CD4-positive, alpha-beta memory T cell (primary cell): ENCODE measurements at places on chromosomes 11 and 22.

DNA sequence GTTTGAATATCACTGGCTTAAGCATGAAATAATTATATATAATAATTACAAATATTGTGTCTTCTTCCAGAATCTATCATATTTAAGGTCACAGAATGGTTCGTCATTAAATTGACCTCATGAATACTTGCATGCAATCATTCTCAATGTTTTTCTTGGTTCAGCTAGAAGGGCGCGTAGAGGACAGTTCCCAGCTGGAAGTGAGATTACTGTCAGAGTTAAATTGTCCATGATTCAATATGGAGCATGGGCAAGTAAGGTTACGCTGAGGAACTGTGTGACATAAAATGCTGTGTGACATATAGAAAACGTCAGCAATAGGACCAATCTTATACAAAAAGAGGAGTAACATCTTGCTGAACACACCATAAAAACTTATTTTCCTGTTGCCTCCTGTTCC, 2423.5 kb upstream of the RAG2 start:
- DNase-seq, result no peak

DNA sequence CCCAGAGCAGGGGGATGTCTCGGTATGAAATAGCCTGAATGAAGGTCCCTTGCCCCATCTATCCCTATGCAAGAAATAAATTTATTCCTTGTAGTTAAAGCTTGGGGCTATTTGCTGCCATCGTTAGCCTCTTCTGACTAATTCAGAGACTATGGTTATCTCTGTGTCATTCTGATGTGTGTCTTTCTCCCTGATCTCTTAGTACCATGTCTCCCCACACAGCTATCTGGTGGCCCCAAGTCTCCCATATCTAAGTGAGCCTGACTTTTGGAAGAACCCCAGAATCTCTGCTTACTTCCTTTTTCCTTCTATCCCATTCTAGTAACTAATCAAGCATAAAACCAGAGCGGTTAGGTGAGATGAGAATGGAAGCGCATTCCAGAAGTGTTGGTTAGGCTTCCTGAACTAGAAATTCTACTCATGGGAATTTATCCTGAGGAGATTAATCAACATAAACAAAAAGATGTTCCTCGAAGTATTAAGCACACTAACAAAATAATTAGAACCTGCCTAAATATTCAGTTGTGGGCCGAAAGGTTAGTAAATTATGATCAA, 71.4 kb upstream of the BMAL1 start:
- DNase-seq, result no peak

DNA sequence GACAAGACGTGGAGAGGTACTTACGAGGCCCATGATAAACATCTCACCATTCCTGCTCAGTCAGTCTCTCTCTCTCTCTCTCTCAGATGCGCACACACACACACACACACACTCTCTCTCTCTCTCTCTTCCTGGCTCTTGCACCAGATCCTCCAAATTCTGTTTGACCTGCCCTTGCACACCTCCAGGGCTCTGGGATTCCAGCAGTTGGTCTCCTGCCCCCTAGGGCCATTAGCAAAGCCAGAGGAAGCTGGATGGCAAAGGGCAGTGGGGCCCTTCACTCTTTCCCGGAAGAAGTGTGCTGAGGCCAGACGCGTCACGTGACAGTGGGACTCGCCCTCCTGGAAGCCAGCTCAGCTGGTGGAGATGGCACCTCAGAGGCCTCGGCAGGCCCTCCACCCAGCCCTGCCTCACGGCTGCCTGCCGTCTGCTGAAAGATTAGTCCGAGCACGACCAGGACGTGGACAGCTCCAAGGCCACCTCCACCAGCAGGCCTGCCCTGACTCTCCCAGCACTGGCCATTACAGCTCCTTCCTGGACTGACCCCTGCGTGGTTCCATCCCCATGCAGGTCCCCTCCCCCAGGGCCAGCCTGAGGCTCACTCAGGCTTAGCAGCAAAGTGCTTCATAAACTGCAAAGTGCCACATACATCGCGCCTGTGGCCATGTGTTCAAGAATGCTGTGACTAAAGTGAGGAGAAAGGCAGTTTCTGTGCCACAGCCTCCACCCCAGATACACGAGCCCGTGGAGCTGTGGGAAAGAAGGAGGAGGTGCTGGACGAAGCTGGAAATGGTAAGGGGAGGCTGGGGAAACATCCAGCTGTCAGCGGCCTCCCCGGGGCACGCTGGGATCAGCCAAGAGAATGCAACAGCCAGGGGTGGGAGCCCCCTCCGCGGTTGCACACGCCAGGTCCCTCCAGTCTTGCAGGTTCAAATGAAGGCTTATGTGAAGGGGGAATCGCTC, 3.7 kb downstream of the PDGFB start:
- DNase-seq, result peak; percentile 75

DNA sequence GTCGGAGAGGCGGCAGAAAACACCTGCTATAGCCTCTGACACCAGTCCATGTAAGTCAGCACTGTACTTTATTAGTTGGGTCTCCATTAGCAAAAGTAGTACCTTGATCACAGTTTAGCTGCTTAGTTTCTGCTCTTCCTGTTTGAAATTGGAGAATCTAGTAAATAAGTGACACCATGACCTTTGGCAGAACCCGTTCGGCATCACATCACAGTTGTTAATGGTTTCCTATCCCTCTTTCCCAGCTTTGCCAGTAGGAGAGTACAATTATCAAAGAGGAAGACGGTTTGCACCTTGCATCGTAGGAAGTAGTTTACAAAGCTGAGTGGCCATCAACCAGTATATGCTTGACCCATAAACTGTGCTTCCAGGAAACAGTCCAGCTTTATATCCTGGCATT, 101.8 kb downstream of the TRIM44 start:
- DNase-seq, result no peak

DNA sequence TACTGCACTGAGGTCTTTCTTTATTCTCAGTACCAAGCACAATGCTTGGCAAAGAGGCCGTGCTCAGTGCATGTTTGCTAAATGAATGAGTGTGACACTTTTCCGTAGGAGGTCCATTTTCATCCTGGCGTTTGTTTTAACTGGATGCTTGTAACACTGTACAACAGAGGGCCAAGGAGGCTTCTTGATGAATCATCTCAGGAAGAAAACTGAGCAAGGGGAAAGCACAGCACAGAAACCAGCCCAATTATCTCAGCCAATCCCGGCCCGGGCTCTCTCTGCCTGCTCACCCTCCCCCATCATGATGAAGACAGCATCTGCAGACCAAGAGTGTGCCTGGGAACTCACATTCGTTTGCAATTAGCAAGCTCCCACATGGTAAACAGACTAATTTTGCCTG, 570.3 kb downstream of the OPCML start:
- no peak for DNase-seq

- peak; percentile 21 for DNase-seq
Observed at GRCh38 chr11:119093942-119094815, 7.5 kb downstream of the DPAGT1 start.

- peak; percentile 31 for DNase-seq
Observed at GRCh38 chr11:10305262-10305963, 540 bp downstream of the ADM start.

DNA sequence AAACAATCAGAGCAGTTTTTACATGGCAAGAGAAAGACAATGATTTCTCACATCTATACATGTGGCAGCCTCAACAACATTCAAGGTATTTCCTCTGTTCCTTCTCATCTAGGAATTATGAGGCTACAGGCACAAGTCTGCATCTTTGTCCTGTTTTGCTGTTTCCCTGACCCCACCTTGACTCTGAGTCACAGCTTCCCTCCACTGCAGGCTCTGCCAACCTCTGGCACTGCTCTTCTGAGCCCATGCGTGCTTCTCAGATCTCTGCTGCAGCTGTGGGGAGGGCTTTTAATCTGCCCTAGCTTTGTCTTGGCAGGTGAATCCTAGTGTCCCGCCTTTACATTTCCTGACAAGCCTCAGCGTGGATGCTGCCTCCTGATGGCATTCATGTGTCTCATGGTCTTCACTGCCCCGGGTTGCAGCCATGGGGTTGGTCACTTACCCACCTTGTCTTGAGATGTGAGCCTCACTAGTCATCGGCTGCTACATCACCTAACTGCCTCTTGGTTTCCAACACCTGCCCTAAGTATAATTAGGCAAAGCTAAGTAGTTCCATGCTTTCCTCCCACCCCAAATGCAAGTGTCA, 578.5 kb downstream of the TBC1D22A start:
- no peak for DNase-seq

- no peak for DNase-seq
Observed at GRCh38 chr11:2091112-2091746, 48.0 kb downstream of the IGF2 start.

GRCh38 chr11:62627713-62628112, 5.9 kb upstream of the B3GAT3 start:
- no peak for DNase-seq
